NCI-H2081 (cell line): ENCODE measurements at places on chromosomes 1 and 21.

- DNase-seq = no peak
These were observed 54.0 kb upstream of the BOLA1 start for GRCh38 chr1:149845416-149845815.

GRCh38 chr1:24481101-24481500, 21.5 kb upstream of the RCAN3 start:
- DNase-seq = no peak

DNA sequence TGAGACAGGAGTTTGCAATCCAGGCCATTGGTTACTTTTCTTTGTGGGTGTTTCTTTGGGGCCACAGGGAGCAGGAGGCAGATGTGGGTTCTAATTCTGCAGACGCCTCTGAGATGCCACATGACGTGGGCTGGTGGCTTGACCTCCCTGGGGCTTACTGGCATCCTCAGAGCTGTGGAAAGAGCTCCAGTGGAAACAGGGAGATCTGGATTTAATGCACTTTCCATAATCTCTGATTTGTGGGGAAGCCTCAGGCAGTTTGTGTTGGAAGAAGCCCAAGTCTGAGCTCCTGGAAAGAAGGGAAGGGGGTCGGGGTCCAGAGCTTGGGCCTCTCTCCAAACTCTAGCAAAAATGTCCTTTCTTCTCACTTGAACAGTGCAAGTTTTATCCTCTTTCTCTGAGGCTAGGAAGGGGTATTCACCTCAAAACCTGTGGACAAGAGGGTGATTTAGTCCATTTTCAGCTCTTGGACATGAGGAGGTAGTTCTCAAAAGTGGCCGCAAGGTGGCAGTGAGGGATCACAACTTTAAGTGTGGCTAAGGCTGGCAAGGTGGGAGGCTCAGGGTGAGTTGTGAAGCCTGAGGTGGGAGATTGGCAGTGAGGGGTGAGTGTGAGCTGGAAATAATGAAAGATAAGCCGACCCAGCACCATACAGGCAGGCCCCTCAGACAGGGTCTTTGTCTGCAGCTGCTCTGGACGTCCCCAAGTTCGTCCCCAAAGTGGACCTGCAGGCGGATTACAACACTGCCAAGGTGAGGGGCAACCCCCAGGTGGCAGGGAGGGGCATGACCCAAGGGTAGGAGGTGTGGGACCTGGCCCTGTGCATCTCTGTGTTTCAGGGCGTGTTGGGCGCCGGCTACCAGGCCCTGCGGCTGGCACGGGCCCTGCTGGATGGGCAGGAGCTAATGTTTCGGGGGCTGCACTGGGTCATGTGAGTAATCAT, 9.2 kb downstream of the IKBKE start:
- DNase-seq = peak; percentile 70

DNA sequence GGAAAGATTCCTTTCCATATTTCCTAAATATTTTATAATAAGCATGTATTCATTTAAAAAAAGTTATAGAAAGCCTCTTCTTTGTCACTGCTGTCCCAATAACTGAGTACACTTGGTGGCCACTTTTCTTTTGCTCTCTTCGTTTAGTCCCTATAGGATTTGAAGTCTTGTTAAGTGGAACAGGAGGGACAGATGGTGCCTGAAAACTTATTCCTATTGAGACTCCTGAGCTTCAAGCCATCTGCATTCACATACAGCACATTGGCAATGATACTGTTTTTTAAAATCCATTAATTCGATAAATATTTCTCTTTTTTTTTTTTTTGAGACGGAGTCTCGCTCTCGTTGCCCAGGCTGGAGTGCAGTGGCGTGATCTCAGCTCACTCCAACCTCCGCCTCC, 2.0 kb upstream of the ZBTB40 start:
- no peak for DNase-seq

GRCh38 chr1:87642581-87643221, 314.0 kb downstream of the LMO4 start:
- DNase-seq = peak; percentile 60

- DNase-seq = no peak
These were observed 9.6 kb downstream of the TMEM9 start for GRCh38 chr1:201144701-201145100.

- peak; percentile 73 for DNase-seq
These were observed 10.7 kb downstream of the EPHA2 start for GRCh38 chr1:16145030-16145661.

- DNase-seq = no peak
These were observed 10.0 kb downstream of the CDK18 start for GRCh38 chr1:205514211-205515142.

- DNase-seq = no peak
These were observed 6.8 kb upstream of the KPNA6 start for GRCh38 chr1:32100807-32101708.

DNA sequence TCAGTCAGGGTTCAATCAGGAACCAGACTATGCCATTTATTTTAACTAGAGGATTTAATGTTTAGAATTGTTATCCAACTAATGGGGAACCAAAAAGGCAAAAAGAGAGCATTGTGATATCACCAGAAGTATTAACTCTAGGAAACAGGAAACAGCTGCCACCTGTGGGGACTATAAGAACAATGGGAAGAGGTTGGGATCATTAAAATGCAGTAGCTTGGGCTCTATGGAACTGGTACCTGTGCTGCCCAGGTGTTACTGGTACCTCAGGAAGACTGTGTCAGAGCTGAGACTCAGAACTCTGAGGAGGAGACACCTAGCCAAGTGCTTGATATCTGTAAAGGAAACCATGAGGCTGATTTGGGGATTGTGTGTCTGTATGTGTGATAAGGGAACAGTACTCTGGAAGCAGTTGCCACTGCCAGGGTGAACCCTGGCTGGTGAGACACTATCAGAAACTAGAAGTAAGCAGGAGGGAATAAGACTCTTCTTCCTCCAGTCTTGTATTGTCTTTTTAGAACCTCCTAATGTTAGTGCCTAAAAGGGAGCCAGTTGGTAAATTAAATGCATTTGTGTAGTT, 49.4 kb downstream of the MAN1A2 start:
- DNase-seq = peak; percentile 8

DNA sequence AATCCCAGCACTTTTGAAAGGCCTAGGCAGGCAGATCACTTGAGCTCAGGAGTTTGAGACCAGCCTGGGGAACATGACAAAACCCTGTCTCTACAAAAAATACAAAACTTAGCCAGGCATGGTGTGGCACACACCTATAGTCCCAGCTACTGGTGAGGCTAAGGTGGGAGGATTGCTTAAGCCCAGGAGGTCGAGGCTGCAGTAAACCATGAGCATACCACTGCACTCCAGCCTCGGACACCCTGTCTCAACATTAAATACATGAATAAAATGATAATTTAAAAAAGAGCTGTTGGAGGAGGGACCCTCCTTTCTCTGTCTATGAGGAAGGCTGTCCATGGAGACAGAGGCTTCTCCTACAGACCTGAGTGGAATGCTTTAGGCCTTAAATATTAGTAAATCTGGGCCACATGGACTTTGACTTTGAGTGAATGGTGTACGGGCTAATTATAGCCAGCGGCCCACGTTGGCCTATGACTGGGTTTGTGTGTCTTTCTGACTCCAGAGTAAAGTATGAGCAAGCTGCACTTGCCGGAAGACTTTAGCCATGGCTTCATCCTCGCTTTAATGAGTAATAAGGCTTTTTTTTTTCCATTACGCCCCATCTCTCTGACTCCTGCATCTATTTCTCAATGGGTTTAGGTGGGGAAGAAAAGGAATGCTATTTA, 21.3 kb downstream of the RAB3B start:
- DNase-seq = no peak

- DNase-seq = no peak
These were observed 172.3 kb downstream of the ADGRL4 start for GRCh38 chr1:78834201-78834741.

GRCh38 chr1:221829327-221830015, 87.6 kb upstream of the DUSP10 start:
- no peak for DNase-seq

DNA sequence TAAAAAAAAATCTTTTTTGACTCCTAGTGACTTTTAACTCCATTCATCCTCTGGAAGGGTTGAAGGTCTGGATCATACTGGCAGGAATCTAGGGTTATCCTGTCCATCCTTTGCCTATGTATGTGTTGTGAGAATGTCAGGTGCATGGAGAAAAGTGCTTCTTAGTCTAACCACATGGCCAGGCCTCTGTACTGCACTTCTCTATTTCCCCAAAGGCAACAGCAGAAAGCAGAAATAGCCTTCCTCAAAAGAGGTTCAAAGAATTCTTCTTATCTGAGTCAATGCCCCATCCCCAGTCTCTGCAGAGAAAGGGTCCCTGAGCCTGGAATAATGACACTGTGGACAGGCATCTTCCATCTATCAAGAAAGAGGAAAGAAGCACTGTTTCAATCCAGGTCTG, 85.7 kb upstream of the CD34 start:
- DNase-seq = no peak

GRCh38 chr1:68442822-68443556, 6.8 kb downstream of the RPE65 start:
- DNase-seq = no peak

- no peak for DNase-seq
These were observed 220.1 kb downstream of the TOMM20 start for GRCh38 chr1:234908571-234908970.

DNA sequence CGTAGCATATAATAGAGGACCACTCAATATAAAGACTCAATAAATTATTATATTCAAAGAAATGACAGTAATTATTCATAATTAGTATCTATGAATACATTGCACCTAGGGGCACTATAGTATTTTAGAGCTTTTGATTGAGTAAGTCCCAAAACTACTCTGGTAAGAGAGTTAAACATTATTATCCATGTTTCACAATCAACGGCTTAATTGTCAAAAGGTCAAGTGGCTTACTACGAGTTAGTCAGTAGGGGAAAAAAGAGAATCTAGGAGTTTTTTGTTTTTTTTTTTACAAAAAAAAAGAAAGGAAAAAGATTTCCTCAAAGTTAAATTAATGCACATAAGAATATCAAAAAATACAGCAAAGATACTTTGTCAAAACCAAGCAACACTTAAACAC, 20.4 kb upstream of the LAMC1 start:
- no peak for DNase-seq

DNA sequence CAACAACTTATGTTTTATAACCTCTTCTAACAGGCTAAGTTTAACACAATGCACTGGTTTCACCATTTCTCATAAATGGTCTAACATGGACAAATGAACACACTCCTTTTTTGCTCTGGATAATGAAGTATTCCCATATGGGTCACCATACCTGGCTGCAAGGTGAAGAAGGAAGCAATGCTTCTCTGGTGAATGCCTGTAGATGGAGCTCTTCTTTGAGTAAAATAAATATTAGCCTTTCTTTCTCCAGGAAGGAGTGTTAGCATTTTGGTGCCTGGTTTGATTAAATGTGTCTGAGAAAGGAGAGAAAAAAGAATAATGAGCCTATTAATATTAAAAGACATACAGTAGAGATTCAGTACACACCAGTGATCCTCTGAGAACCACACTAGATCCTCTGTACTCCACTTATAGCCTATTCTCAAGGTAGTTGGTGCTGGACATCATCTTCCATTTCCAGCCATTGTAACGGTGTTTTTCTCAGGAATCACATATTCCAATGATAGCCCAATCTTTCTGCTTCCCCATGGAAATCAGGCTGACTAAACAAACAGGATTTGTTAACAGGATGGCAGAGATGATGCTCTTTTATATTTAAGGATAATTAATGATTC, 17.6 kb downstream of the MTFR1L start:
- DNase-seq = no peak

- no peak for DNase-seq
These were observed 4.6 kb downstream of the LCE7A start for GRCh38 chr1:152864443-152864842.

GRCh38 chr1:89810302-89810701, 10.5 kb upstream of the LRRC8D start:
- no peak for DNase-seq

GRCh38 chr1:227734546-227734855, 601 bp downstream of the JMJD4 start:
- no peak for DNase-seq

- DNase-seq = no peak
These were observed 7.8 kb downstream of the TBX19 start for GRCh38 chr1:168288311-168289052.

GRCh38 chr1:31790140-31790539, 25.7 kb downstream of the SPOCD1 start:
- no peak for DNase-seq

DNA sequence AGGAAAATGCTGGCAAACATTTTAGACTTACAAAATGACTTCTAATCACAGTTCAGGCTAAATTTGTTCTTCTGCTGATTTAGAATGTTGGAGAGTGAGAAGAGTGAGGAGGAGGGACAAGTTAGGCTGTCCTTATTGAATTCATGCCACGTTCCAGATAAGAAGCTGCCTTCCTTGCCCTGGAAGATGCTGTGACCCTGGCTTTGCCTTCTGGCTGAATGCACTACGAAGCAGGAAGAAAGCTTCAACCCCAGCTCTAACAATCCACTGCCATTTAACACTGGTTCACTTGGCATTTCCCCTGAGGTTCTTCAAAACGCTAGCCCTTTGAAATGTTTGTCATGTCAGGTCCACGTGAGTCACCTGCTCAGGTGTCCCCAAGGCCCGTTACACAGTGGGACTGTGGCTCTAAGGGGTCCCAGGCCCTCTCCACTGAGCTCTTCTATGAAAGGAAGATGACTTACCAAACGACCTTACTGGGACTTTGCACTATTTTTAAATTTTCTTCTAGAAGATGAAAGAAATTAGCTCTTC, 30.0 kb upstream of the LRRC8C start:
- no peak for DNase-seq

- no peak for DNase-seq
These were observed 708 bp downstream of the CDA start for GRCh38 chr1:20589331-20590278.

- peak; percentile 41 for DNase-seq
These were observed 12.5 kb downstream of the C1orf21 start for GRCh38 chr1:184399192-184399847.

GRCh38 chr1:33459691-33460090, 12.8 kb upstream of the ZSCAN20 start:
- DNase-seq = no peak

GRCh38 chr1:24946861-24947658, 17.0 kb upstream of the RUNX3 start:
- DNase-seq = no peak

- no peak for DNase-seq
These were observed 657 bp upstream of the HNRNPU start for GRCh38 chr1:244865028-244865371.

DNA sequence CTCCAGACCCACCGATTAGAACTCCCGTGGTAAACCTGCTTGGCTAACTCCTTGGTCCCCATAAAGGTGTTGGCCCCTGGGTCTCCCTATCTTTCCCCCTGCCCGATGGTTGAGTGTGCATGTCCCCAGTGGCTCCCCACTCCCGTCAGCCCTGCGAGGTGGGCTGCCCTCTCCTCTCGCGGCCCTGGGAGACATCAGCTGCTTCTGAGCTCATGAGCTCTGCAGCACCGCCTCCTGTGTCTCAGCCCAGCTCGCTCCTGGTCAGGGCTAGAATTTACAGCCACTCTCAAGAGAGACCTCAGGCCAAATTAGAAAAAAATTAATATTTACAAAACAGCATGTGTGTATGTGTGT, 15.9 kb upstream of the ZBTB21 start:
- no peak for DNase-seq

GRCh38 chr1:54886724-54887664, at the start of gene DHCR24:
TSS of gene DHCR24 (minus strand) at chr1:54887195. CDS start at chr1:54887119, 76 bp downstream.
- peak; percentile 89 for DNase-seq
